Stimulated activated CD4-positive, alpha-beta T cell treated with anti-CD3 and anti-CD28 coated beads, Interleukin-12 subunit alpha, Interleukin-12 subunit beta, amount 100 ng/mL, for 24 hours (primary cell): ENCODE measurements at places on chromosomes 3 and 15.

DNA sequence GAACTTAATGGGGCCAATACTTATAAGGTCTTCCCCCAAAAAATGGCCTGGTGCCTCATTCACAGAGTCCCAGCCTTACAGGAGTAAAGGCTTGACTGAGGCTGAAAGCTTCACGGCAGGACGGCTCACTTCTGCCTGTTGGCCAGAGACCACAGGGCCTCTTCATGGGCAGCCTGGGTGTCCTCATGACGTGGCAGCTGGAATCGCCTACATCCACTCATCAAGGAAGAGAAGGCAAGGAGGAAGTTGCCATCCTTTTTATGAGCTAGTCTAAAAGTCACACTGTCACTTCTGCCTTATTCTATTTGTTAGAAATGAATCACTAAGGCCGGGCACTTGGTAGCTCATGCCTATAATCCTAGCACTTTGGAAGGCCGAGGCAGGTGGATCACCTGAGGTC, 89.3 kb upstream of the DGKG start:
- DNase-seq, result no peak

- DNase-seq, result no peak
These were observed 15.7 kb downstream of the BHLHE40 start for GRCh38 chr3:4994823-4995499.

DNA sequence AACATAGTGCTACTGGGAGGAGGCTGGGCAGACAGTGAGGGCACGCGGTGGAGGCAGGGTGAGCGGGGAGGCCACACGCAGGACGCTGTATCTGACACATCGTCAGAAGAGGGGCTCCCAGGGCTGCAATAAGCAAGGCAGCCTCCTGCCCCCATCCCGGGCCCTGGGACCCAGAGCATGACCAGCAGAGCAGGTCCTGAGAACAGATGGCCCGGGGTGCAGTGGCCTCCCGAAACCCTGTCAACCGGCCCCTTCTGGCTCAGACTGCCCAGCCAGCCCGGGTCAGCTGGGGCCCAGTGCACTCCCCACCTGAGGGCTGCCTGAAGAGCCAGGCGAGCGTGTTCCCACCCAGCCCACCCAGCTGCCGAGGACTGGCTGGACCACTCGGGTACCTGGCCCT, 37.4 kb downstream of the DNAJB8 start:
- no peak for DNase-seq

- peak; percentile 78 for DNase-seq
These were observed 11.8 kb downstream of the ANAPC13 start for GRCh38 chr3:134473868-134474546.

GRCh38 chr3:69276884-69277283, 109.0 kb downstream of the FRMD4B start:
- DNase-seq, result no peak

- DNase-seq, result no peak
These were observed 416 bp upstream of the CORO2B start for GRCh38 chr15:68578175-68578979.

- DNase-seq, result peak; percentile 54
These were observed 19.9 kb downstream of the SMAD3 start for GRCh38 chr15:67085237-67085817.

DNA sequence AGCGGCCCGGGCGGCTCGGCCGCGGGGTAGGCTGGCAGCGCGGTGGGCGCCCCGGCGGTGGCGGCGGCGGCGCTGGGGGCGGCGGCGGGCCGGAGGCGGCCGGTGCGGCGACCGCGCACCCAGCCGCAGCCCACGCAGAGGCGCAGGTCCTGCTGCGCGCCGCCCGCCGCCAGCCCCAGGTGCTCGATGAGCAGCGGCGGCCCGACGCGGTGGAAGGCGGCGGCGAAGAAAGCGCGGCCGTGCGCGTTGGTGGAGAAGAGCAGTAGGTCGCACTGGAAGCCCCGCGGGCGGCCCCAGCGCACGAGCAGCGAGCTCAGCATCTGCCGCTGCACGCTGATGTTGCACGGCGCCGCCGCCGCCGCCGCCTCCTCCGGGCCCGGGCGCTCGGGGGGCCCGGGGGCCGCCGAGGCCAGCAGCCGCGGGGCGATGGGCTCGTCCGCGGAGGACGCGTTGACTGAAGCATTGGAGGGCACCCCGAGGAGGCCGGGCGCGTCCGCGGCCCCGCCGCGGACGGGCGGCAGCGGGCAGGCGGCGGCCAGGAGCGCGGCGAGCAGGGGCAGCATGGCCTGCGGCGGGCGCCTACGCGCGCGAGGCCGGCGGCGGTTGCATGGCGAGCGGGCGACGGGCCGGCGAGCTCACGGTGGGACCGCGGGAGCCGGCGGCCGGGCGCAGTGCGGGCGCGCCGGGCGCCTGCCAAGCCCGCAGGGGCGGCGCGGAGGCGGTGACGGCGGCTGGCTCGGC, 452 bp downstream of the TMEM158 start:
- peak; percentile 26 for DNase-seq

- no peak for DNase-seq
These were observed 25.4 kb upstream of the CDV3 start for GRCh38 chr3:133548090-133548489.

GRCh38 chr3:151330899-151331298, 1.6 kb upstream of the P2RY13 start:
- no peak for DNase-seq

GRCh38 chr15:71338265-71338664, 223.0 kb downstream of the THSD4 start:
- no peak for DNase-seq

DNA sequence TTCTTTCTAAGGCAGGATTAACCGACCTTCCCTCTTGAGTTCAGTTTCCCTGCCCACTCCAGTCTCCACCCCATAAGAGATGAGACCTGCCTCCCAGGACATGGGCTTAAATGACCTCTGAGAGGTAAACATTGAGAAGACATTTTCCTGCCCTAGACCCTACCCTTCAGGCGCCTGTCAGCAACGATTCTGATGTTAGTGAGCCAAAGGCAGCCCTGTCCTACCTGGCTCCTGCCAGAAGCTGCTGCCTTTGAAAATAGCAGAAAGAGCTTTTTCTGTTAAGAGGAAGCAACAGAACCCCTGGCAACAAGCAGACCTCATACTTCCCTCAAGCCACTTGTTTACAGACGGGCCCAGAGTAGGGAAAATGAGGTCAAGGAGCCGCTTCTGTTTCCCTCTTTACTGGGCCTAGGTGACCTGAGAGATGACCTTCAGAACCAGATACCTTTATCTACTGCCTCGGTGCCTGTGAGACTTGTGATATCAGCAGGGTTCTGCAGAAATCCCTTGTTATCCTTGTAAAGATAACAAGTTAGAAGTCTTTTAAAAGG, 52.0 kb downstream of the CD200R1L start:
- DNase-seq, result no peak

DNA sequence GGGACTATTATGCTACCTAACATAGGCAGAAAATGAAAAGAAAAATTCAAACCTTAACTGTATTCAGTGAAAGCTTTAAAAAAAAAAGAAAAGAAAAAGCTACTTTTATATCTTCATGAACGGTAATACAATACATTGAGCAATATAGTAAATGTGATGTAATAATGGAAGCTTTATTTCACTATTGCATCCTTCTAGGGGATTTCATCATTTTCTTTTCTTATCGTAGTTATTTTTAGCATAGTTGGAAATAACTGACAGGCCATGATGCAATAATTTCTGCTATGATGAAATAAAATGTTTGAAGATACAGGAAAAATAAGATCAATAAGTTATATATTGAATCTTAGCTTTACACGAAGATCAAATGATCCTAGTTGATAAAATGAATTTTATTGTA, 40.3 kb upstream of the ZCWPW2 start:
- DNase-seq, result no peak

- no peak for DNase-seq
These were observed 32.9 kb downstream of the CD200R1L start for GRCh38 chr3:112813723-112814171.

GRCh38 chr3:39443530-39443929, 23.9 kb upstream of the MOBP start:
- no peak for DNase-seq

- no peak for DNase-seq
These were observed 300.7 kb downstream of the TUSC7 start for GRCh38 chr3:117010318-117010717.

DNA sequence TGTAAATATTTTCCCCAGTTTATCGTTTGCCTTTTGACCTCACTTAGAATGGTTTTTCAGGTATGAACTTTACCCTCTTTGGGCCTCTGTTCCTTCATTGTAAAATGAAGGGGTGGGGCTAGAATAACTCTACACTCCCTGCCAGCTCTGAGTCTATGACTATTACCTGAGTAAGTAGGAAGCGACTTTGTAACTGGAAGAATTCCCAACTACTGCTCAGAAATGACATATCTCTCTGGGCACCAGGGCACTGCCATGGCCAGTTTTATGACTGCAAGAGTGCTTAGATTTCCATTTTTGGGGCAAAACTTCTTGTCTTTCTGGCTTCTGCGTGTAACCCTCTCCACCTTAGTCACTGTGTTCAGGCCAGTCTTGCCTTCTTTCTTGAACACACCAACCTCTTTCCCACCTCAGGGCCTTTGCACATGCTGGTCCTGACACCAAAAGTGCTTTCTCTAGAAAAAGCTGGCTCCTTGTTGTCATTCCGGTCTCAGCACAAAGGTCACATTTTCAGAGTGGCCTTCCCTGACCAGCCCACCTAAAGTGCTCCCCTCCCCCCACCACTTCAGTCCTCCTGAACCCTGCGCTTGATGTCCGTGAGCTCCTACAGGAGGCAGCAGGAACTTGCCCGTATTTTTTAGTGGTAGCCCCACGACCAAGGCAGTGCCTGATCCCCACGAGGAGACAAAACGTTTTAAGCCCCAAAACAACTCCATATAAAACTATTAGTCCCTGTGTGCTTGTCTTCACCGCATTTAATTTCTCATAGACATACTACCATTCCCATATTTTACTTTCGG, 25.6 kb downstream of the CDCP1 start:
- DNase-seq, result no peak

DNA sequence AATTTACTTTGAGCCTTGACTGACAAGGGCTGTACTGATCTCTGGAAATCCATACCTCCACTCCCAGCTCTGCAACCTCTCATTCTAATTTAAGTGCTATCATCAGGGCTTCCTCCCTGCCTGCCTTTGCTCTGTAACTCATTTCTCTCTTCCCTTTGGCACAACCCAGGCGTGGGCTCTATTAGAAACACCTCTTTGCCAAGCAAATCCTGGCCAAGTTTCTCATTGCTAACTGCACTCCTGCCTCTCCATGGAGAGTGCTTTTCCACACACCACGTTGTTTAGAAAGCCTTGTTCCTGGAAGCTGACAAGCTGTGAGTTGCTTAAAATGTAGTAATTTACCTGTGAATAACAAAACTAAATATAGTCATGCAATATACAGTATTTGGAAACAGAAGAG, 20.1 kb upstream of the FSTL1 start:
- no peak for DNase-seq

DNA sequence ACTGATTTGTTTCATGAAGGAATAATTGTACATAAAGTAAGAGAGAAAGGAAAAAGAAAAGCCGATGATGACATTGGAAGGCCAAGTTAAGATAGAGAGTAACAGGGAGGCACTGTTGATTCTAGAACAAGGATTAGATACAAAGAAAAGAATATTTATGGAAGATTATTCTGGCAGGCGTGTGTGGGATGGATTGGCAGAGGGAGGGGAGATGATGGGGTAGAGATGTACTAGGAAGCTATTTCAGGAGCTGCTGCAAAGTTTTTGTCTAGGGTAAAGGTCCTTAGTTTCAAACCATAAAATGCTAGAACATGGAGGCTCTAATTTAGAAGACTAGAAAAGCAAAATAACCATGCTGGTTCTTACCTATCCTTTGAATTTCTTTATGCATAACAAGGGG, 280.0 kb upstream of the LRRN1 start:
- no peak for DNase-seq

DNA sequence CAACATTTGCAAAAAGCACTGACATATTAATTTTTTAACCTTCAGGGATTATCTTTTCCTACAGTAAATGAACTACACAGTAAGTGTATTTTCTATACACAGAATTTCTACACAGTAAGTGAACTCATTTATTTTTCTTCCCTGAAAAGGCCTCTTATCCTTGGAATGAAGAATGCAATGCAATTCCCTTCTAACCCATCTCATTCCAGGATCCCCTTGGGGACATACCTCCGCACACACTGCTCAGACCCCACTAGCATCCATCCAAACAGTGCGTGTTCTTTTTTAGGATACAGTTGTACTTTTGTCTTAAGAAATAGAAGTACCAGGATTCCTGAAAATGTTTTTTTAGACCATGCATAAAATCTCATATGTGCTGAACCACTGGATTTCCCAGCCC, 152.8 kb downstream of the UACA start:
- DNase-seq, result no peak

DNA sequence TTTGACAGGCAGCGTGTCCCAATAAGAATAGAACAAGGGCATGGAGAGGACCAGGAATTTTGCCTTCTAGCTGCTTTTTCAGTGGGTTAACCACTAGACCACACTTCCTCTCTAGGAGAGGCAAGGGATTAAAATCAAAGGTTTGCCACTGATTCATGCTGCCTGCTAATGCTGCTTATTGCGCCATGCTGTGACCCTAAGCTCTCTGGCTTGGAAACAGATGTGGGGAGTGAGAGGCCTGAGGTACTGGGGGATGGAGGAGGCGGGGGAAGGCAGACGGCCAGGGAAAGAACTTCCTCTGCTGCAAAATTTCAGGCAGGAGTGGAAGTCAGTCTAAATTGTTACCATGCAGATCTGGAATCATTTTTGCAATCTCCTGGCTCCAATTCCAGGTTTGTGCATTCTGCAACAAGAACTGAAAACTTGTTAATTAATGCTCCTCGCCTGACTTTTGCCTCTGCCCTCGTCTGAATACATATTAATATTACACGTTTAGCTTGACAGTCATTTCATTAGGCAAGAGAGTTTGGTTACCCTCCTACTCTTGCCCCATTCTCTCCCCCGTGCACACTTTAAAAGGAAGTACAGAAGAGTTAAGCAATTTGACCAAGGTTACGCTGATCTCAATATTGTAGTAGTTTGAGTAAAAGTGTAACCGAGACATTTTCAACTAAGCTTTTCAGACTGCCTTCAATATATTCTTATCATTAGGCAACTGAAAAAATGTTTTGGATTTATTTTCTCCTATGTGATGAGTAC, 121.7 kb upstream of the SPRED1 start:
- no peak for DNase-seq

GRCh38 chr3:14598143-14598569, 53.4 kb upstream of the CCDC174 start:
- DNase-seq, result peak; percentile 15

DNA sequence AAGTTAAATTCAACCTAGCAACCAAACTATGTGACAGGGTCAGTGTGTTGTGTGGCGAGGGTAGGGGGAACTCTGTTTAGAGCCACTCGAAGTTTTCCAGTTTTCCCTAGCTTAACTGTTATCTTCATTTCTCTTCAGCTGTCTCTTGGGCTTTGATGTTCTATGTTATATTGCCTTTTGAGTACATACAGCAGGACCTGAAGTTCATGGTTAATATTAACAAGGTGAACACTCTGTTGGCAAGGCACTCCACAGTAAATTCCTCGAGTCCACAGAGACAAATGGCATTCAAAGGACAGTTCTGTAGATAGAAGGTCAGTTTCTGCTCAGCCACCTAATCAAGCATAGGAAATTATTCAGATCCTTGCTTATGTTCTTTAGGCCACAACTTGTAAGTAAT, 147.9 kb upstream of the DPH6 start:
- DNase-seq, result no peak

GRCh38 chr3:68135067-68135466, 480.7 kb upstream of the SUCLG2 start:
- no peak for DNase-seq

GRCh38 chr3:75781079-75781745, 4.1 kb downstream of the ZNF717 start:
- DNase-seq, result no peak
